ENCODE measurements at places on chromosomes 2 and 18.

DNA sequence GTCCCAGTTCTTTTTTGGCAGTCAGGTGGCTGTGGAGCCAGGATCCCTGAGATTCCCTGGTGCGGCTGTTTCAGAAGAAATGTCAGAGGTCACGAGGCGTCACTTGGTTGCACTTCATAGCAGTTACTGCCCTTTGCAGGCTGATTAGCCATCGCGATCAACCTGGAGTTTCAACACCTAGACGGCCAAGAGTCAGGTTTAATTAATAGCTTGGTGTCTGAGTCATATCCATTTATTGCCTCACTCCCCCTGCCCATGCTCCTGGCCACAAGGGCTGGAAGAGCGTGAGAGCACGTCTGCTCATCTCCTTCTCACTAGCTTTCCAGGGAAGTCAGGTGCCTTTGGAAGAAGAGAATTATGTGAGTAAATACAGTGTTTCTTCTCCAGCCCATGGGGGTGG, 552.3 kb downstream of the TSN start:
- H3K36me3 ChIP-seq: no peaks in the 10 kb centered on the region
- H3K4me3 ChIP-seq: no peak overlapping the region
- DNase-seq: no peak

DNA sequence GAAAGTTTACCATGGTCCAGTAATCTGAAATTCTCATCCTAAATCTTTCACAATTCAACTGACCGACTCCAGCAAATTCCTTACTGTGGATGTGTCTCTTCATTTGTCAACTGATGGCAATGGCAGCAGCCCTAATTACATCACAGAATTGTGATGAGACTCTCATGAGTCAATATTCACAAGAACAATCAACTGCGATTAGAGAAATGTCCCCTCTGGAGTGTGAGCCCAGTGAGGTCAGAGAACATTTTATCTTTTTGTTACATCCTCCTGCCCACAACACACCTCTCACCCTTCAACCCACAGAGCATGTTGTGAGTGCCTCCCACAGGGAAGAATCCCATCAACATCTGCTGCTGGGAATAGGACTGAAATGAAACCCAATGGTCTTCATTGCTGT, 73.6 kb downstream of the CD226 start:
- H3K27ac ChIP-seq: no peak overlapping the region
- H3K27me3 ChIP-seq: no peaks in the 10 kb centered on the region
- no peak for DNase-seq
- peaks cover 25% of the 10 kb centered on the region for H3K36me3 ChIP-seq
- no peak overlapping the region for H3K4me3 ChIP-seq

DNA sequence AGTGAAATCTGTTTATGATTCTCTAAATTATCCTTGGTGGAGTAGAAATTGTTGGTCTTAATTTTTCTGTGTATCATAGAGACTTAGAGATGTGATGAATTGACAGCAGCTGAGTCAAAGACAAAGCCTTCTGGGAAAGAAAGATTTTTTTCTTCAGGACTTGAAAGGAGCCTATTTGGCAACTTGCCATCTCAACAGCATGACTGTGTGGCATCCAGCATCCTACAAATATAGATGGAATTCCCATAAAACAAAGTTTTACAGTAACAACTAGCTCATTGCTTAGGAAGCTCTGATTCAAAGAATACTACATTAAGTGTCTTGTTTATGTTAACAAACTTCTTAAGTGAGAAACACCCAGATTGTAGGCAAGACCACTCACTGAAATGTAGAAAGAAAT, 79.2 kb upstream of the SETBP1 start:
- no peak overlapping the region for H3K27ac ChIP-seq
- DNase-seq: no peak
- no peaks in the 10 kb centered on the region for H3K4me1 ChIP-seq
- H3K27me3 ChIP-seq: peaks cover 2% of the 10 kb centered on the region

- DNase-seq: no peak
- no peak overlapping the region for H3K4me3 ChIP-seq
- H3K27me3 ChIP-seq: peaks cover 3% of the 10 kb centered on the region
- H3K4me1 ChIP-seq: no peaks in the 10 kb centered on the region
Observed at GRCh38 chr2:166727095-166727494, 161.2 kb upstream of the XIRP2 start.

- peaks cover 37% of the 10 kb centered on the region for H3K4me1 ChIP-seq
- no peak overlapping the region for H3K4me3 ChIP-seq
- H3K36me3 ChIP-seq: peaks cover 13% of the 10 kb centered on the region
- no peak for DNase-seq
Observed at GRCh38 chr2:208269091-208269490, 3.0 kb downstream of the PIKFYVE start.

DNA sequence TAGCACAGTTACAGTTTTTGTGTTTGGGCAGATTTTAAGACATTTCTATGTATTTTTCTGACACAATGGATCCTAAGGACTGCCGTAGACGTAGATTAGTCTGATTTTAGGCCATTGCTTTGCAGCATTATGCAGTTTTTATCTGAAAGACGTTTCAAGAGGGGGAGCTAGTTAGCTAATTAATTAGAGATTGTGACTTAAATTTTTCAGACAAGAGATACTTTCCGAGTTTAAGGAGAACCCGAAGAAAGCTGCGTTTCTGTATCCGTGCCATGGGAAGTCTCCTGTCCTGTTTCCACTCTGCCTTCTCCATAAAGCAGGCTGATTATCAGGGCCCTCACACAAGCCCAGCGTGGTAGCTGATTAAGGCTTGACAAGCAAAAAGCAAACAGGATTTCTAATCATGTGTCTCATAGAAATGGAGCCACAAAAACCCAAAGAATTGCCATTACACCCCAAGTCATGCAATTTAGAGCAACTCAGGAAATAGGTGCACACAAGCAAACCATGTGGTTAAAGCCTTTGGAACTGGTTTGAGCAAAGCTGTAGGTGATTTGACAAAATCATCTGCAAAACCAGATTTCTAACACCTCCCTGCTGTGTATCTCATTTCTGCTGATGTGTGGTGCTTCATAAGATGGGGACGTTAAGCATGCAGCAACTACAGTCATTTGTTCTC, 808.1 kb downstream of the RNF144A start:
- DNase-seq: peak; percentile 19
- peaks cover 15% of the 10 kb centered on the region for H3K4me1 ChIP-seq
- no peaks in the 10 kb centered on the region for H3K27me3 ChIP-seq
- peak overlapping the region; percentile 30 for H3K4me3 ChIP-seq
- peak overlapping the region; percentile 25 for H3K27ac ChIP-seq

- DNase-seq: no peak
- H3K4me1 ChIP-seq: no peaks in the 10 kb centered on the region
Observed at GRCh38 chr2:44895061-44895460, 46.4 kb upstream of the SIX3 start.

Data from activated naive CD4-positive, alpha-beta T cell treated with anti-CD3 and anti-CD28 coated beads for 36 hours (primary cell).